CD14-positive monocyte (primary cell): ENCODE measurements at places on chromosomes 12 and 14. TPM values are rescaled to one million over a fixed set of nuclear protein-coding genes. Genes with fewer than 3 reads are reported as not detected.

CINP gene
- polyA plus RNA-seq, result 28.9 and 35.4 TPM in 2 replicates

DNA sequence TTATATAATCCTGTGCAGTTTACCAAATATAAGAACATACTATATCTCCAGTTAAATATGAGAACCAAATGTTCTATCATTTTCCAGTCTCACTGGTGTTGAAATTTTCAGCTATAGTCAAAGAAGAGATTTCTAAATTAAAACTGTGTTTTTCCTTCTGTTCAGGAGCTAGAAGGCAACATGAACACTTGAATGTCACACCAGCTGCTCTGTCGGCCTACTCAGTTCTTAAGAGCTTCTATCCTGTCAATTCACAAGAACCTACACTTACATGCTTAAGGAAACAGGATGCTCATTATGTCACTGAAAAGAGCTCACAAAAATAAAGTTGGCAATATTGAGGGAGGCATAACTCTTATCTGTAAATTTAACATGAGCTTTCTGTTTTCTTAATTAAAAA lies 43.1 kb downstream of the ATP2B1 start:
- no peak overlapping the region for H3K27ac ChIP-seq
- H3K4me1 ChIP-seq, result peaks cover 2% of the 10 kb centered on the region
- H3K36me3 ChIP-seq, result no peaks in the 10 kb centered on the region

KCNH3 gene
- polyA plus RNA-seq, result 3.3 TPM

GRCh38 chr12:124125203-124125871 lies 152.3 kb downstream of the ZNF664 start:
- H3K4me1 ChIP-seq, result no peaks in the 10 kb centered on the region
- no peak overlapping the region for H3K4me3 ChIP-seq

DNA sequence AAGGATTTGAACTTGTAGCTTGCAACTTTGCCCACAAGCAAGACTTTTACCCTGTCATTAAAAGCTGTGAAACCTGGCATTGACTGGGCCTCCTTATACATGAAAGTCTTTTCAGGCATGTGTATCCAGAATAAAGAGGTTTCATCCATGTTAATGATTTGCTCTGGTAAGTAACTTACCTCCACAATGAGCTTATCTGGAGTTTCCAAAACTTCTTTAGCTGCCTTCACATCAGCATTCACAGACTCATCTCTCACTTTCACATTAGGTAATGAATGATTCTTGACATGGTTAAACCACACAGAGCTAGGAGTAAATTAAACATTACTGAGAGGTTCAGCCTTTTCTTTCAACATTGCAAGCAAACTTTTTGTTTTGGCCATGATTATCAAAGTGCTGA lies 234.4 kb upstream of the CLEC14A start:
- no peak overlapping the region for H3K27ac ChIP-seq
- H3K36me3 ChIP-seq, result no peaks in the 10 kb centered on the region
- H3K27me3 ChIP-seq, result no peaks in the 10 kb centered on the region
- DNase-seq, result no peak

DNA sequence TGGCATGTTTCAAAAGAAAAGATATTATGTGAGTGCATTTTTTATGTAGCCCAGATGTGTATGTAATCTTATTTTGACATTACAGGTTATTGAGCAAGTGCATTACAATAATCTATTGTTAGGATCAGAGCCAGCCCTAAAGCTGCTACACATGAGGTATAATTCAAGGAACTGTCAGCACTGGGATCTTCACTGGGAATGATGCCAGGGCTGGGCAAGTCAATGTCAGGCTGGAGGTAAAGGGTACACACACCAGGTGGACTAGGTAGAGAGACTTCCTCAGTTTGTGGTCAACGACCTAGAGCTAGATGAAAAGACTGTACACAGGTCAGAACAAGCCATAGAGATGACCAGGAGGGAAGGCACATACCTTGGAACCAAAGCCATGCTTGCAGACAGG lies 15.4 kb downstream of the TRIM9 start:
- H3K27me3 ChIP-seq, result no peaks in the 10 kb centered on the region
- DNase-seq, result no peak
- no peak overlapping the region for H3K4me3 ChIP-seq
- H3K4me1 ChIP-seq, result peaks cover 13% of the 10 kb centered on the region

GRCh38 chr12:95126076-95126475 lies 52.7 kb upstream of the NR2C1 start:
- peaks cover 23% of the 10 kb centered on the region for H3K4me1 ChIP-seq
- no peaks in the 10 kb centered on the region for H3K27me3 ChIP-seq
- no peak overlapping the region for H3K4me3 ChIP-seq
- no peak for DNase-seq

DNA sequence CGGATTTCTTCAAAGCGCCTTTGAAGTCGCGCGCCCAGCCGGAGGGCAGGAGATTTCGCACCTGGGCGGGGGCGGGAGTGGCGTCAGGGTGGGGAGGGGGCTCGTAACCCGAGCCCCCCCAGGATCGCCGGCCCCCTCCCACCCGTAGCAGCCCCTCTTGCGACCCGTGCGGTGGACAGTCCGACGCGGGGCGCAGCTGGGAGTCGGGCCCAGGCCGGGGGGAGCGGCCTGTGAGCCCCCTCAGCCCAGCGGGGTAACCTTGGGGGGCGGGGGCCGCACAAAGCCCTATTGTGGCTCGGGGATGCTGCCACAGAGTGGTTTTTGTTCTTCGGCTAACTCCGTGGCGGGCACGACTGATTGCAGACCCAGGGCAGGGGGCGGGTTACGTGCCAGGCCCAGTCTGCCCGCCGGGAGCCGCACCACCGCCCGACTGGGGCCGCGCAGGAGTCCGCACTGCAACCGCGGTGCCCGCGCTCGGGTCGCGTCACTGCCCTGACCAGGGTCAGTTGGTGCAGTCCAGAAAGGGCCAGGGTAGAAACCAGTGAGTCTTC lies 4.2 kb upstream of the AAAS start:
- H3K4me1 ChIP-seq, result peaks cover 32% of the 10 kb centered on the region
- H3K27ac ChIP-seq, result peak overlapping the region; percentile 78
- no peak for DNase-seq
- H3K36me3 ChIP-seq, result no peaks in the 10 kb centered on the region
- peaks cover 22% of the 10 kb centered on the region for H3K27me3 ChIP-seq

GUCY2C gene
- 0.14 TPM for polyA plus RNA-seq

DNA sequence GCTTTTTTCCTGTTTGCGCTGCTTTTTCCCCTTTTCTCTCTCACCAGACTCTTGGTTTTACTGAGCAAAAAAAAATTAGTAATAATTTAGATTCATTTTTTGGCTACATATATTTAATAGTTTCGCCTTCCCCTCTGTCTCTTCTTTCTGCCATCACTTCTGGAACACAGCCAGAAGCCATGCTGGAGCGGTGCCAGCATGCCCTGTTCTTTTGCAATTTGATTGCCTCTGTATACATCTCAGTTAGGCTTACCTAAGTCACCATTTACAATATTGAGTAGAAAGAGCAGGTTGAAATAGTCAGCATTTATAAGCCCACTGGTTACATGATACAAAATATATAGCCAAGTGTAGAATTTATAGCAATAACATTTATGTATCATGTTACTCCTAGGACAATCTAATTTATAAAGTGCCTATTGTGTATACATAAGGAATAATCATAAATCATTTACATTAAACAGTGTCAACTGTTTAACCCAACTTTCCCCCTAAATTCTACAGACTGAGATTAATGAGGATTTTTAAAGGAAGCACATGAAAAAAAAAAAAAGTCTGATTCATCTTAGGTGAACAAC lies 413.8 kb upstream of the SOX5 start:
- no peak overlapping the region for H3K27ac ChIP-seq
- H3K4me1 ChIP-seq, result no peaks in the 10 kb centered on the region
- DNase-seq, result no peak
- no peaks in the 10 kb centered on the region for H3K27me3 ChIP-seq
- H3K36me3 ChIP-seq, result no peaks in the 10 kb centered on the region

MAP1LC3B2 gene
- 12.9 TPM for polyA plus RNA-seq

DNA sequence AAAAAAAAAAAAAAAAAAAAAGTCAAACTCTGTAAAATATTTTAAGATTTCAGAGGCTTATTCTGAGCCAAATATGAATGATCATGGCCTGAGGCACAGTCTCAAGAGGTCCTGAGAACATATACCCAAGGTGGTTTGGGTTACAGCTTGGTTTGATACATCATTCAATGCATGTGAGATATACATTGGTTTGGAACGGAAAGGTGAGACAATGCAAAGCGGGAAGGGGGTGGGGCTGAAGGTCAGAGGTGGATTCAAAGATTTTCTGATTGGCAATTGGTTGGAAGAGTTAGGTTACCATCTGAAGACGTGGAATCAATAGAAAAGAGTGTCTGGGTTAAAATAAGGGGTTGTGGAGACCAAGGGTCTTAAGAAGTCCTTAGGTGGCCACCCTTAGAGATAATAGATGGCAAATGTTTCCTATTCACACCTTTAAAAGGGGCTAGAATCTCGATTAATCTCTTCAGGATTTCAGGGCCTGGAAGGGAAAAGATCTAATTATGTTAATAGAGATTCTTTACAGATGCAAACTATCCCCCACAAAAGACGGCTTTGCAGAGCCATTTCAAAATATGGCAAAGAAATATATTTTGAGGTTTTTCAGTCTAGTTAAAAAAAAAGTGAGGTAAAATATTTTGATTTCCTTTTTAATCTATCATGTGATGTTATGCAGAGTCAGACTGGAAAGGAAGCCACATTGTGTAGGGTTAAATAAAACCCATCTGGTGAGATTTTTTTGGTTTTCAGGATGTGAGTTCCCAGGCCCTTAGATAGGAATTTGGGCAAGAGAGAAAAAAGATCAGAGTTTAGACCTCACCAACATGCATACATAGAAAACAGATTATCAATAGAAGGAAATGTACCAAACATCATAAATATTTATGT lies 173.8 kb upstream of the CNOT2 start:
- DNase-seq, result no peak
- no peak overlapping the region for H3K4me3 ChIP-seq
- no peak overlapping the region for H3K27ac ChIP-seq
- H3K36me3 ChIP-seq, result no peaks in the 10 kb centered on the region

- no peaks in the 10 kb centered on the region for H3K27me3 ChIP-seq
- H3K36me3 ChIP-seq, result no peaks in the 10 kb centered on the region
- peaks cover 3% of the 10 kb centered on the region for H3K4me1 ChIP-seq
- no peak for DNase-seq
- H3K4me3 ChIP-seq, result no peak overlapping the region
- no peak overlapping the region for H3K27ac ChIP-seq
Observed at GRCh38 chr14:90599339-90599738, 202.5 kb downstream of the CALM1 start.

KCNJ8 gene
- not detected for polyA plus RNA-seq

- peak overlapping the region; percentile 37 for H3K27ac ChIP-seq
- H3K27me3 ChIP-seq, result no peaks in the 10 kb centered on the region
- peaks cover 37% of the 10 kb centered on the region for H3K4me1 ChIP-seq
- H3K36me3 ChIP-seq, result no peaks in the 10 kb centered on the region
- peak; percentile 68 for DNase-seq
Observed at GRCh38 chr12:52871291-52872039, 22.7 kb upstream of the KRT78 start.

CEBPE gene
- 0.73 TPM for polyA plus RNA-seq

GRCh38 chr12:3380200-3381043 lies 110.6 kb upstream of the PRMT8 start:
- DNase-seq, result no peak
- no peaks in the 10 kb centered on the region for H3K4me1 ChIP-seq

GRCh38 chr12:39805651-39806050 lies 186.0 kb upstream of the ABCD2 start:
- no peaks in the 10 kb centered on the region for H3K27me3 ChIP-seq
- no peaks in the 10 kb centered on the region for H3K4me1 ChIP-seq
- H3K36me3 ChIP-seq, result no peaks in the 10 kb centered on the region
- DNase-seq, result no peak

PGF gene
- 0.03 and 0.10 TPM in 2 replicates for polyA plus RNA-seq

GRCh38 chr12:124328636-124329035 lies 33.7 kb downstream of the RFLNA start:
- no peak for DNase-seq
- peaks cover 95% of the 10 kb centered on the region for H3K36me3 ChIP-seq
- H3K27ac ChIP-seq, result no peak overlapping the region
- H3K27me3 ChIP-seq, result no peaks in the 10 kb centered on the region

- H3K4me1 ChIP-seq, result no peaks in the 10 kb centered on the region
- no peaks in the 10 kb centered on the region for H3K36me3 ChIP-seq
- no peak overlapping the region for H3K4me3 ChIP-seq
- no peaks in the 10 kb centered on the region for H3K27me3 ChIP-seq
Observed at GRCh38 chr14:94880876-94881275, 111.0 kb upstream of the GSC start.

- no peak overlapping the region for H3K27ac ChIP-seq
- H3K4me1 ChIP-seq, result peaks cover 6% of the 10 kb centered on the region
- DNase-seq, result no peak
- no peak overlapping the region for H3K4me3 ChIP-seq
- no peaks in the 10 kb centered on the region for H3K27me3 ChIP-seq
Observed at GRCh38 chr14:64221391-64222003, 72.7 kb downstream of the ESR2 start.

DNA sequence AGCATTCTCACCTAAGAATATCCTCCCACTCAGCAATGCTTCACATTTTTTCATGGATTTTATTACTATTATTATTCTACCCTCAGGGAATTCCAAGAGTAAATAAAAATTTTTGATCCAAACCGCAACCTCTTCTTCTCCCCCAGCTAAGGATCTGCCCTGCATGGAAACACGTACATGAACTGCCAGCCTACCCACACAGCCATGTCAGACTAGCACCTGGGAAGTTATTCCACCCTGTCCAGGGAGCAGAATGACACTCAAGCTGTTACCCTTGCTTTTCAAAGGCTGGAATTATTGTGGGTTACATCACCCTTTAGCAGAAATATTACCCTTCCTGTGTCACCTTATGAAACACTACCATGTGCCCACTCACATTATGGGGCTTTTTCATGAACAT lies 227.3 kb upstream of the USP15 start:
- no peaks in the 10 kb centered on the region for H3K4me1 ChIP-seq
- DNase-seq, result no peak
- H3K27ac ChIP-seq, result no peak overlapping the region
- H3K4me3 ChIP-seq, result no peak overlapping the region
- no peaks in the 10 kb centered on the region for H3K36me3 ChIP-seq
- H3K27me3 ChIP-seq, result no peaks in the 10 kb centered on the region

DNA sequence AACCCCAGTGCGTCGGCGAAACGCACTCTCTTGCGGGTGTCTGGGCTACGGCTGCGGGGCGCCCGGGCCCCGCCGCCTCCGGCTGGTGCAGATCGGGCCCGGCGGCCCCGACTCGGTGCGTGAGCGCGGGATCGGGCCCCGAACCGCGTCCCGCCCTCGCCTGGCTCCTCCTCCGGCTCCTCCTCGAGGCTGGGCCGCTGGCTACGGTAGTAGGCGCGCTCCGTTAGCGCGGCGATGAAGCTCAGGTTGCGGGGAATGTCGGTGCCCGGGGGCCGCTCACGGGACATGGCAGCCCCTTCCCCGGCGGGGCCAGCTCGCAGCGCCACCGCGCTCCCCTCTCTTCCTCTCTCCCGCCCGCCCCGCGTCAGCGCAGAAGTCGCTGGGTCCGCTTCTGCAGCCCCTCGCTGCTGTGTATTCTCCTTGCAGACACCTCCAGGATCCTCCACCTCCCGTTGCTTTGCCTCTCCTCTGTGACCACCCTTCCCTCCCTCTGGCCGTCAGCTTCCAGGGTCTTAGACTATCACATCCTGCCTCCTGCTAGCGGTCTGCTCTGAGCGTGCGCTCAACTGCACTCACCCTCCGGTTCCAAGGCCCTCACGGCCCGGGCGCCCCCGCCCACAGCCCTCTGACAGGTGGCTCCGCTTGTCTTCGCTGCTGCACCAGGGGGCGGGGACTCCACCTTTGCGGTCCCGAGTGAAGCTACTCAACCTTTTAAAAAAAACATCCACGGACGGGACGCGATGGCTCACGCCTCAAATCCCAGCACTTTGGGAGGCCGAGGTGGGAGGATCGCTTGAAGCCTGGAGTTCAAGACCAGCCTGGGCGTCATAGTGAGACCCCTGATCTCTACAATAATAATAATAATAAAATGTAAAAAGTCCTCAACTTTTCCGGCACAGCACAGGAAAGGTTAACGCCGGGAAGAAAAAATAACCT lies at the start of gene PPP1R3E:
Gene PPP1R3E, minus strand, starts transcription at position 570 of the 936 bp plus-strand sequence. Its CDS starts 283 bp downstream, at position 287.
- H3K27me3 ChIP-seq, result no peaks in the 10 kb centered on the region
- H3K27ac ChIP-seq, result peak within 1 kb of the TSS; percentile 86
- H3K36me3 ChIP-seq, result peaks cover 7% of the 10 kb centered on the region
- DNase-seq, result peak; percentile 41

ESPL1 gene
- polyA plus RNA-seq, result not detected

VDR gene
- polyA plus RNA-seq, result 6.0 TPM
